HL-60 (cell line): ENCODE measurements at places on chromosomes 2 and 18.

GRCh38 chr2:199148076-199148845, 309.5 kb downstream of the SATB2 start:
- DNase-seq = no peak

DNA sequence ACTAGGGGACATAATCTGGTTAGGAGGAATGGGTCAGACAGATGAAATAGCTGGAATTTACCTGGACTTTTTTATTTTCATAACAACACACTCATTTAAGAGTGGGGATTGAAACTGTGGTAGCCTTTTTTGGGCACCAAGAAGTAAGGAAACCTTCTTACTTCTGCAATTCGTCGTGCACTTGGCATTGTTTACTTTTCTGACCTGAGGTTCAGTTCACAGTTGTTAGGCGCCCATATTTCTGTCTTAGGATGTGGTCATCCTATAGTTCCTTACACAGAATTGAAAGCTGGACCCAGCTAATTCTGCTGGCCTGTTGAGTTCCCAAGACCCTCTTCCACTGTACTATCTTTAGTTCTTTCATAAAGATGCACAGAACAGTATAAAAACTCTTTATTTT, 72.9 kb downstream of the TMX3 start:
- no peak for DNase-seq

DNA sequence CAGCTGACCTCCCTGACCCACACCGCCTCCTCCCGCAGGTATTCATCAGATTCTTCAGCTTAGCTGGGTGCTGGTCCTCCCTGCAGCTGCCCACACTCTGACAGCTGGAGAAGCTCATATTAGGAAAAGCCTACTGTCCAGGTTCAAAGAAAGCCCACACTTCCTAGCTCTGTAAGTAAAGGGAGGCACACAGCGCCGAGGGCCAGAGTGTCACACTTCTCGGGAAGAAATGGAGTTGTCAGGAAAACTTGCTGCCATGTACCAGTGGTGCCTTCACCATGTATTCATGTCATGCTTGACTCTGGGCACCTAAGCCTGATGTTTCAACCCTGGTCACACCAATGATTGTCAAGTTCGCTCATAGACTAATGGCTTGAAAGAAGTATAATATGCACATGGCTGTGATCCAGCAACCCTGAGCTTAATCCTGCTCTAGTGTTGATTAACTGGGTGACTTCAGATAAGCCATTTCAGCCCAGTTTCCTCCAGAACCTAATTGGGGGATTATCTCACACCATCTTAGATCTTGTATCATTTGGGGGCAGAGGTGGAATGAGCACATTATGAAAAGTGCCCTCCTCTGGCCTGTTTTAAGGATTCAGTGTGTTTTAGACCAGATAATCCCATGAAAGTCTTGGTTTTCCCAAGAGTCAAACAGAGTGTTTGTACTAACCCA, 180.3 kb upstream of the PARD3B start:
- no peak for DNase-seq

DNA sequence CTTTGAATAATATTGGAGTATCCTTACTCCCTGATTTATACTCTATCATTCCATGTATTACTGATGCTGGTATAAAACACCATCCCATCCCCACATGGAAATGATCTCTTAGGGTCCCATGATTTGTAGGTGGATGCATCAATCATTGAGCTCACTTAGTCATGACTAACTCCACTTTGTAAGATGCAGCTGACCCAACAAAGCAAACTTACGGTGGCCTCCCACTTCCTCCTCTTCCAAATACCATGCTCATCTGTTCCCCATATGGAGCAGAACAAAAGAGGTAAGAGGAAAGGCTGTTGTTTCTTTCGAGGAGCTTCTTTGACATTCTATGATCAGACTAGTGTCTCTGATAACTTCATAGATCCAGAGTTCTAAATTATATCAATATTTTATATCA, 640.2 kb upstream of the SLC39A10 start:
- DNase-seq = no peak

GRCh38 chr18:55522011-55522410, 66.0 kb downstream of the TCF4 start:
- no peak for DNase-seq

DNA sequence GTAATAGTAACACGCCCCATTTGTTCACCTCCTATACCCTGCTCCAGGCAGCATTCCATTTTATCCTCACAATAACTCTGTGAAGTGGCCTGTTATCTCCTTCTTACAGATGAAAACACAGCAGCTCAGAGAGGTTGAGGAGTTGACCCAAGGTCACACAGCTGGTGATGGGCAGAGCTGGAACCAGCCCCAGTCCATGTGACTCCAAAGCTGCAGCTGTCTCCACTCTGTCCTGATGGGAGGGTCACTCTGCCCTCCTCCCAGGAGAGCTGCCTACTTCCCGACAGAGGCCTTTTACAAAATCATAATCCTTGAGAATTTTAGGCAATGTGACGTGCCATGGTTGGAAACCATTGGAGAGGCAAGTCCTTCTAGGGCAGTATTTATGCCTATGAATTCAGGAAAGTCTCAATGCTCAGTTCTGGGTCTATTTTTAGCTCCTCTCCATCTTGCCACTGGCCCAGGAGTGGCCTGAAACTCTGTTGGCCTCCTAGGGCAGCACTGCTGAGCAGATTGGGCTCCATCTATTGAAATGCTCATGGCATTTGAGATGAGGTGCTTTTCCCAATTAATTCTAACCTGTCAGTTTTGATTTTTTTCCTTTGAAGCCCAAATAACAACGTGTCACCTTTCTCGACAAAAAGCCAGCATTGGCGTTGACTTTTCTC, 162.0 kb upstream of the MSH6 start:
- no peak for DNase-seq

DNA sequence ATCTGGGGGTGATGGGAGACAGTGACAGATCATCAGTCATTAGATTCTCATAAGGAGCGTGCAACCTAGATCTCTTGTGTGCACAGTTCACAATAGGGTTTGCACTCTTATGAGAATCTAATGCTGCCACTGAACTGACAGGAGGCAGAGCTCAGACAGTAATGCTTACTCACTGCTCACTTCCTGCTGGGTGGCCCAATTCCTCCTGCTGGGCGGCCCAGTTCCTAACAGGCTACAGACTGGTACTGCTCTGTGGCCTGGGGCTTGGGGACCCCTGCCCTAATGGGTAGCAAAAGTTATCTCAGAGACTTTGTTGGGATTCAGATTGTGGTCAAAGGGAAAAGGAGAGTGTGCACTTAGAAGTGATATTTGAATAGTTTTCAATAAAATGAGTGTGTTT, 840.1 kb upstream of the ID2 start:
- no peak for DNase-seq

DNA sequence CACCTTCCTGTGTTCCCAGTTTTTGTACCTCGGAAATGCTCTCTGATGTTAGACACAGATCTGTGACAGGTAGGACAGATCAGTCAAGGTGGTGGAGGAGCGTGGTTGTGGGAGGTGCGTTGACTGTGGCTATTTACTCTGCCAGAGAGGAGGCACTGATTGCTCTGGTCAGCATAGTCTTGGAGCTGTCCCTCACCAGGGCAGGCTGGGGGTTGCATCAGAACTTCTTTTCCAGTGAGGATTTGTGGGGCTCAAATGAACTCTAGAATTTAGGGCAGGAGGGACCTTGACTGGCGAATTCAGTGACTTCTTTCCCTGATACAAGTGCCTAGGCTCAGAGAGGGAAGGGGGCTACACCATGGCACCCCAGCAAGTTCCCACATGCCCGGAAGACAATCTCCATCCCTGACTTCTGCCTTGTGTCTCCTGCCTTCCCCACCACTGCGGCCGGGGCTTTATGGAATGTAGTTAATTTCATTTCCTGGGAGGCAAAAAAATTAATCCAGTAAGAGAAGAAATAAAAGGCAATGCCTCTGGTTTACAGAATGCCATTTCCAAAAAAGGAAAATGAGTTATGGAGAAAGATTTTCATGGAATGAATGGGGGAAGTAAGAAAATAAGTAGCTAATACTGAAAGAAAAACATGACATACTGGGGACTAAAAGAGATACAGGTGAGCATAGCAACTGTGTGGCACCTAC, 26.1 kb downstream of the NIFK start:
- no peak for DNase-seq

DNA sequence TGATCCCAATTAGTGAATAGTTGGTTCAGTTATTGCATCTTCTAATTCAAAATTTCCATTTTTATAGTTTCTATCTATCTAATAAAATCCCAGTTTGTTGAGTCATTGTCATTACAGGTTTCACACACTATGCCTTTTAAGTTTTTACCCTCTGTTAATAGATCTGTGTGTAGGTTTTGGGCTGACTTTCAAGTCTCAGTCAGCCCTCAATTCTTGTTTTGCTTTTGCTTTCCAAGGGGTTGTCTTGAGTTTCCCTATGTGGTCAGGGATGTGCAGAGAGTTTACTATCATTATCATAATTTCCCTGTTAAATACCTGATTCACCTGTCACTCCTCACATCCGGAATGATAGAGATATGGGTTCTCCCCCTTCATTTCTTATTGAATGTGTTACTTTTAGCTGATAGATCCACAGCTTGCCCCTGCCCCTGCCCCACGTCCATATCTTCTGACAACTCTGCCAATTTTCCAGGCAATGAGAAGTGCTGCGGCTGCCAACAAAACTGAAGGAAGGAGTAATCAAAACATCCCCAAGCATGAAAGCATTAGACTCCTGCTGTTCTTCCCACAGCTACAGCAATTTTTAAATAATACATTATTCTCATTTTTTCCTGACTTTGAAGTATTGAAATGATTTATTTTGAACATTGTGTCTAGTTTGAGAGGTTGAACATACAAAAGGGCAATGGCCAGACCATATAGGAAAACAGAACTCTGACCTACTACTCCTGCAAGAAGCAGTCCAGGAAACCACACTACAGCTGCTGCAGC, 1064.8 kb downstream of the SUCLG1 start:
- DNase-seq = no peak

DNA sequence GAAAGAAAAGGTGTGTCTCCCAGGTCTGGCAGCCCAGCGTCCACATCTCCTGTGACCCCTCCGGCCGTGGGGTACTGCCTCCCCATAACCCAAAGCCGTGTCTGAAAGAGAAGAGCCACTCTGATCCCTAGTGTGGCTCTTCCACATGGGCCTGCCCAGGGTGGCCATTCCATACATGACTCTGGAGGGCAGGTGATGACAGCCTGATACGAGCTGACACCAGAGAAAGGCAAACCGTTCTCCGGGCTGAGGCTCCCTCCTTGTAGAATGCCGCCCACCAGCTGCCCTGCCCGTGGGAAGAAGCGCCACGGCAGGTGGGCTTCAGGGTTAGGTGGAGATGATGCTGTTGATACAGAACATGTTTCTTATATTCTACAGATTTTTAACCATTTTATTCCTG, 451.6 kb upstream of the SALL3 start:
- DNase-seq = no peak
